CD4-positive, alpha-beta T cell treated with Interferon gamma for 1 hour (primary cell): ENCODE measurements at places on chromosomes 16 and 17.

- no peak for DNase-seq
Observed at GRCh38 chr17:17119106-17119505, 76.8 kb downstream of the MPRIP start.

- no peak for DNase-seq
Observed at GRCh38 chr16:54437401-54437800, 150.8 kb upstream of the IRX3 start.

DNA sequence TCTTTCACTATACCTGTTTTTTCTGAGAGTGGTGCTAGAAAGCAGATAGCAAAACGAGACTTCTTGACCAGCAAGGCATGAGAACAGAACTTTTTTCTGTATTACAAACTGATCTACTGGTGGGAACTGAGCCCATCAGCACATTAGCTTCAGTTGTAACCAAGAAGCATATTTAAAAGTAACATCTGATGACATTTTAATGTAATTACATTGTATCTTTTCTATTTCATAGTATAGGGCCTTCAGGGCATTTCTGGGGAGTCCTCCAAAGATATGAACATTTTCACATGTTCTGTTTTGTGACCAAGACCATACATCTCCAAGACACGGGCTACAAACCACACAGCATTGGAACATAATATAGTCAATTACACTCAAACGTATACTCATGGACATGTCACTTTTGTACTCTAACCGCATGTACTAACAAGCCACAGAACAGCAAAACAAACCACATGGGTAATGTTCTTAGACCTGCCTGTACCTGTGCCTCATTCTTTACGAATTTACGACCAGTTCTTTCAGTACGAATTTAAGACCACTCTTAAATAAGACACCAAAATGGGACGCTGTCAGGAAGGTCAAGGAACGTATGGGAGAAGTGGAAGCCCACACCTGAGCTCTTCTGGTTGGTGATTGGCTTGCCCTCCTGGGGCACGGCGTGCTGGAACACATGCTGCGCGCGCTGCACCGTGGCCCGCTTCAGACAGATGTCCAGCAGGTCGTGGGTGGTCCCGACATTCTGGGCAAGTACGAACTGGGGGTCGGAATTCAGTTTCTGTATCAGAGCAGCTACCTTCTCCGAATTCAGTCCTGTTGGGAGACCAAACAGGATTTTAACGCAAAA, 825 bp downstream of the BLMH start:
- peak; percentile 11 for DNase-seq

DNA sequence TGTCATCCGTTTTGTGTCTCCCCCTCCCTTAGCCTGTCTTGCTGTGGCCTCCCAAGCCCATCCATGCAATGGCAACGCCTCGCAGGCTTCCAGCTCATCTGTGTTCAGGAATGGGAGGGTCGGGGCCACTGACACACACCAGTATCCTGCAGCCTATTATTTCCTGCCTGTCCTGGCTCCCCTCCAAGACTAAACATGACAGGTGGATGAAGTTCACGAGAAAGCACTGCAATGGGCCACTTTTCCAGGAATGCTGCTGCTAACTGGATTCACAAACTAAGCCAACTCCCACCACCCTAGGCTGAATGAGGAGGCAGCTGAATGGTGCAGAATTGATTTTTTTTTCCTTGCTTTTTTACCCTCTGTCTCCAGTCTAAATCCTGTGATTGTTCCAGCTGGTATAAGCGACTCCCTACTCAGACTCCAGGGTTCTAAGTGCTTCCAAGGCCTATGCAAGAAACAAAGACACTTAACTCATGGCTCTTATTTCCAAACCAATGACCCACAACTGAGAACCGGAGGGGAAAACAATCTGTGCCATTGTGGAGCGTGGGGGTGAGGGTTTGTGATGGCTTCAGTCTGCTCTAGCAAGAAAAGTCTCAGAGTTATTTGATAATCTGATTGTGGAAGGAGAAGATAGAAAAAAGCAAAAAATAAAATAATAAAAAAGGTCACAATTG, 23.3 kb downstream of the TMEM100 start:
- no peak for DNase-seq

- DNase-seq, result no peak
Observed at GRCh38 chr16:12173121-12173520, 196.6 kb downstream of the SNX29 start.

GRCh38 chr16:12742741-12743140, 60.9 kb downstream of the CPPED1 start:
- DNase-seq, result no peak

DNA sequence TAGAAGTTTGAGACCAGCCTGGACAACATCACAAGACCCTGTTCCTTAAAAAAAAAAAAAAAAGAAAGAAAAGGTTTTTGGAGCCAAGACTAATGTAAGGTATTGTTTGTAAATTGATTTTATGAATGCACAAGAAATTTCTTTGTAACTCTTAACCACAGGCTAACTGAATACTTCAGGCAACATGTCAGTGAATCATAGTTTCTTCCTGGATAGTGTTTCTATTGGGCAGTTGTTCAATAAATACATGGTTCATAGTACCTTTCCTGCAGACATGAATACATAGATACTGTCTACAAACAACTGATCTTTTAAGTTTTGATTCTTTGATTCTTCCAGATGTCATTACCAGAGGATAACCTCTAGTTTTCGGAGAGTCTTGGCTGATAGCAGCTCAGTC, 11.6 kb downstream of the DDX42 start:
- no peak for DNase-seq
